ENCODE measurements at places on chromosomes 4 and X.

DNA sequence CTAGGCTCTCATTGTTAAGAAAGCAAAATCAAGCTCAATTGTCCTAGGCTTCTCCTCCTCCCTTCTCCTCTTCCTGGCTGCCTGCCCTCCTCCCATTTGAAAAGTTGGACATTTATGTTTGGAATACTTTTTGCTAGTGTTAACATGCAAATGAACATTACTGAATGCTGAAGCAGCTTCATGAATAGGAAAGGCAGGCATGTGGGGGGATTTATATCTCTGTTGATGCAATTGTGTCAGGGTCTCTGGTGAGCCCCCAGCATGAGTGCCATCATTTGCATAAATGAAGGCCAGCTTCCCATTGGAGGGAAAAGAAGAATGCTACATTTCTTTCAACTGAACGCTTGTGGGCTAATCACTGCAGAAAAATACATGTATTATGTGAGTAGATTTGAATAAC lies 160.1 kb upstream of the NDST3 start:
- DNase-seq: no peak

DNA sequence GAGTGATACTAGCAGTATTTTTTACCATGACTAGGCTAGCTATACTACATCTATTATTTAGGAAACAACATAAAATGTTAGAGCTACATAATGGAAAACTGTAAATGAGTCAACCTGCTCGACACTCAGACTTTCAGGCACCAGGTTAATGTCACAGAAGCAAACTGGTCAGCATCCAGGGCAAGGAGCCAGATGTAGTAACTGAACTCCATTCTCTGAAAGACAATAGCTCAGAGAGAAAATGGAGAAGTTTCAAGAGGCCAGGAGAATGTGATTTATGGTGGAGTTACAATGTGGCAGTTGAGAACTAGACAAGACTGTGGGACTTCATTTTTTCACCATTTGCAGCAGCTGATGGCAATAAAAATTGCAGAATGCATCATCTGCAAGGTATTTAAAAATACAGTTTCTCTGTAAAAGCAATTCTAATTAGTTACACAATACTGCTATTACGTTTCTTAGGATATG lies 342.7 kb upstream of the PABPC4L start:
- peak; percentile 63 for DNase-seq

DNA sequence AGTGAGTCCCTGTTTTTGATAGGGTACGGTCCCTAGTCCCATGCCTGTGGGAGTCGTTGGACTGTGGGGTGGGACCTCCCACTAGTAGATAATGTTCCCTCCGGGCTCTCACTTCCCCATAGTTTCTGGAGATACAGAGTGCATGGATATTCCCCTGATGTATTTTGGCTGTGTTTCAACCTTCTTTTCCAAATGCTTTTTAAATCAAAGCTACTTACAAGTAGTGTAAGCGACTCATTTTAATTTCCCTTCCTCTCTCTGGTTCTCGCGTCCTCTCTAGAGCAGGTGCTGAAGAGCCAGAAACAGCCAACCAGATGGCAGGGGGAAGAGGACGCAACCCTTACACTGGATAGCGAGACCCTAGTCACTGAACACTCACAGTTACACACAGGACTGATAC lies 79.2 kb downstream of the ZNF827 start:
- DNase-seq: no peak

DNA sequence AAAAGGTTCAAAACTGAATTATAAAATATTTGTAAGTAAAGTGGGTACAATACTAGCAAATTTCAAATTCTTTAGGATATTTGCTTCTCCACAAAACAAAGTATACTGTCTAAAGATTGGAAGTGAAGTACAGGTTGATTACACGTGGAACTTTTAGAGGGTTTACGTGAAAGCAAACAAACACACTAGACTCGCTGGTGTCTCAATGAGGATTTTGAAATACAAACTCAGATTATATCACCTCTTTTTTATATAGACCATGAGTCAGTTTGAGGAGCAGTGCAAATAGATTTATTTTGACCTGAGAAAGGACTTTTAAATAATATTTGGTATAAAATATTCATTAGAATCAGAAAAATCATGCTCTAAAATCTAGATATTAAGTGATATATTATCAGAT lies 185.0 kb downstream of the SPOCK3 start:
- no peak for DNase-seq

DNA sequence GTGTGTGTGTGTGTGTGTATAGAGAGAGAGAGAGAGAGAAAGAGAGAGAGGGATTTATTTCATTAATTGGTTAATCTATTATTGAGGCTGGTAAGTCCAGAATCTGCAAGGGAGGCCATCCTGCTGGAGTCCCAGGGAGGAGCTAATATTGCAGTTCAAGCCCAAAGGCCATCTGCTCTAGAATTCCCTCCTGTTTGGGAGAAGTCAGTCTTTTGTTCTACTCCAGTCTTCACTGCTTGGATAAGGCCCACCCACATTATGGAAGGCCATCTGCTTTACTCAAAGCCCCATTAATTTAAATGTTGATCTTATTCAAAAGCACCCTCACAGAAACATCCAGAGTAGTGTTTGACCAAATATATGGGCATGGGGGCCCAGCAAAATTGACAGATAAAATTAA lies 317.5 kb upstream of the RASGEF1B start:
- DNase-seq: no peak

DNA sequence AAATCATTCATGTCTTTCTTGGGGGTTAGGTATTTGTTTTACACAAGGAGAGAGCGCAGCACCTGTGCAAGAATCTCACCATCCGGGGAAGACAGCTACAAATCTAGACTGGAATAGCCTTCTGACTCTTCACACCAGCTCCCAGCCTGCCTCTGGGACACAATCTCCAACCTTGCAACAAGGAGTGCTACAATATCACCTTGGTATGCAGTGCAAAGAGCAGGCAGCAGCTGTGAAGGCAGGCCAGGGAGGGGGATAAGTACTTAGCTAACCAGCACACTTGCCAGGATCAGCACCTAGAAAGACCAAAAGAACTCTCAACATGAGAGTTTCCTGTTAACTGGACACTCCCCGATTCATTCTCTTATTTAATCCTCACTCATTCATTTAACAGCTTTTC lies 235.3 kb downstream of the AR start:
- DNase-seq: no peak

GRCh38 chr4:1819284-1819683 lies 26.2 kb downstream of the FGFR3 start:
- DNase-seq: no peak

GRCh38 chrX:152905081-152905420 lies 7.2 kb downstream of the ZNF185 start:
- DNase-seq: no peak

DNA sequence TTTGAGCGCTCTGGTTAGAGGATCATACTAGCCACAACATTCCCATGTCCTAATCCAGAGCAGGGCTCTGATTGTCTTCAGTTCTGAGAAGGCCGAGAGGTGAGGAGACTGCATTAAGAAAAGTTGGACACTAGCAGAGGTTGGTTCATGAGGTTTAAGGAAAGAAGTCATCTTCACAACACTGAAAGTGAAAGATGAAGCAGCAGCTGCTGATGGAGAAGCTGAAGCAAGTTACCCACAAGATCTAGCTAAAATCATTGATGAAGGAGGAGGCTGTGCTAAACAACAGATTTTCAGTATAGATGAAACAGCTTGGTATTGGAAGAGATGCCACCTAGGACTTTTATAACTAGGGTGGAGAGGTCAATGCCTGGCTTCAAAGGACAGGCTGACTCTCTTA lies 36.8 kb downstream of the RAP1GDS1 start:
- no peak for DNase-seq
